ENCODE measurements at places on chromosomes 5 and 9.
A peak's percentile ranks its signal among the peaks of the same experiment; 100 is the strongest.

DNA sequence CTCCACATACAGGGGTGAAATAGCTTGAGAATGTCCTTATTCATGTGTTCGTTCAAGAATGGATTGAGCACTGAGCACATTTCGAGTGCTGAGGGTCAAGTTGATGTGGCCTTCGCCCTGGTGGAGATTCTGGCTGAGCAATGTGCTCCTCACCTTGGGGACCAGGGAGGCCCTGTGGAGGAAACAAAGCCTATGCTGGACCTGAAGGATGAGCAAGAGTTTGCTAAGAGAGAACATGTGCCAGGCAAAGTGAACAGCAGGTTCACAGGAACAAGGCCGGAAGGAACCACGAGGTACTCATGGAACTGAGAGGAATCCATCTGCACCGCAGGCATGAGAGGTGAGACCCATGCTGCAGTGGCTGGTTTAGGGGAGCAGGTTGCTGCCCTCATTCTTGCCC, 102.4 kb downstream of the PSD2 start:
- no peak for DNase-seq

DNA sequence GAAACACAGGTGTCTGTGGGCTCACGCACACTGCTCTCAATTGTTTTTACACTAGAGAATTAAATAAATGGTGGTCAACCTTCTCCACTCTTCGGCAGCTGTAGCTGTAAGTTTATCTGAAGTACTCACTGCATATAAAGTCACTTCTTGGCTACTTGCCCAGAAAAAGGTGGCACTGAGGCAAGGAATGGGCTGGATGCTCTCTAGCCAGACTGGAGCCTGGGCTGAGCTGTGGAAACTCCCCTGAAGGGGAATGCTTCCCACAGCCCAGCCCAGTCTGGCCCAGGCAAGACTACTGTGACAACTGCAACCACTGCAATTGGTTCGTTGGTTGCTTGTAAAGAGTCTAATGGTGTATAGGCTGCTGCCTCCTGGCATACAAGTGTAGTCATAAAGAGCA, 4.5 kb downstream of the LEAP2 start:
- no peak for DNase-seq

- DNase-seq: no peak
These were observed 66.0 kb upstream of the SMIM15 start for GRCh38 chr5:61228229-61228628.

DNA sequence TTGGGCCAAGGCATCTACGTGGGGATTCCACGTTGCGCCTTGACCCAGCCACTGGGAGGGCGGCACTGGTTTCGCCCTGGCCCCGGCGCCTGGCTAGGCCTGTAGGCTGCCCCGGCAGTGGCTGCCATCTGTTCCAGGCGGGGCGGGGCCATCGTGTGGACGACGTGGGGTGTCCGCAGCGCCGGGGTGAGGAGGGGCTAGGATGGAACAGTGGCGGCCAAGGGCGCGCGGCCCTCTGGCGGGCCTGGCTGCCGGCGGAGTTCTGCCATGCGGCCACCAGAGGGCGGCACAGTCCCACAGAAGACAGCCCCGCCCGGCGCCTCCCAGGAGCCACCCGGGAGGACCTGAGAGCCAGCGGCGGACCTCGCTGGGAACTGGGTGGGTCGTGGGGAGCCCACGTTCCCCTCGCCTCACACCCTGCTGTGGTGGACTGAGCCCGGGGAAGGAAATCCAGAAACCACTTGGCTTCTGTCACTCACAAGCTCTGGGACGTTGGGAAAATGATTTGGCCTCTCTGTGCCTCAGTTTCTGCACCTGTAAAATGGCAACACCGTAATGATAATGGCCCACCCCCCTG, 22.6 kb upstream of the RAPGEF1 start:
- peak; percentile 91 for DNase-seq

GRCh38 chr5:83517072-83517687, 45.6 kb downstream of the VCAN start:
- DNase-seq: no peak

GRCh38 chr5:149731332-149731616, 1.2 kb downstream of the PPARGC1B start:
- DNase-seq: peak; percentile 53

GRCh38 chr5:43007246-43007910, 32.7 kb downstream of the ANXA2R start:
- peak; percentile 96 for DNase-seq

GRCh38 chr5:16486711-16487111, 21.1 kb upstream of the ZNF622 start:
- no peak for DNase-seq

- no peak for DNase-seq
These were observed 34.0 kb downstream of the BOD1 start for GRCh38 chr5:173582216-173583111.

DNA sequence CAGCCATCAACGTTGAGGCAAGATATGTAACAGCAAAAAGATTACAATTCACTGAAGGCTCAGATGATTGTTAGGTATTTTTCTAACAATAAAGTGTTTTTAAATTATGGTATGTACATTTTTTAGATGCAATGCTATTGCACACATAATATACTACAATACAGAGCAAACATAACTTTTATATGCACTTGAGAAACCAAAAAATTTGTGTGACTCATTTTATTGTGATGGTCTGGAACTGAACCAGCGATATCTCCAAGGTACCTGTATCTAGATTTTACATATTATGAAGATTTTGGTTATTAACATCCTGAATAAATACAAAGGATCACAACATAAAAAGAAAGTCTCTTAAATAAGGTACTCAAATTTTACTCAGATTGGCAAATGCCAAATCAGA, 41.3 kb downstream of the TBCA start:
- DNase-seq: no peak

DNA sequence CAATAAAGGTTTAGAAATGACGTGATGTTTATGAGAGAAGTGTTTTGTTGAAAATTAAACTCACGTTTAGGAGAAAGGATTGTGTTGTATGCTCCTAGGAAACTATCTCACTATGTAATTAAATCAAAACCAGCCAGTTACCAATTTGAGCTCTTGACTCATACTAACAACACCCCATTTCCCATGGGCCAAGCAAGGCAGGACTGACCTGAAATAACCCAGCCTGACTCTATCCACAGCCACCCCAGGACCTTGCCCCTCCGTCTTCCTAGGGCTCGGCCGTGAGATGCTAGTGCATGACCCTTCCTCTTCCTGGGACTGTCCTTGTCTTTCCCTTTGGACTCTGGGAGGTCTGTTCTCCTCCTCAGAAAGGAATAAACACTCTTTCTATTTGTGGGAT, 16.4 kb downstream of the TLR4 start:
- no peak for DNase-seq

DNA sequence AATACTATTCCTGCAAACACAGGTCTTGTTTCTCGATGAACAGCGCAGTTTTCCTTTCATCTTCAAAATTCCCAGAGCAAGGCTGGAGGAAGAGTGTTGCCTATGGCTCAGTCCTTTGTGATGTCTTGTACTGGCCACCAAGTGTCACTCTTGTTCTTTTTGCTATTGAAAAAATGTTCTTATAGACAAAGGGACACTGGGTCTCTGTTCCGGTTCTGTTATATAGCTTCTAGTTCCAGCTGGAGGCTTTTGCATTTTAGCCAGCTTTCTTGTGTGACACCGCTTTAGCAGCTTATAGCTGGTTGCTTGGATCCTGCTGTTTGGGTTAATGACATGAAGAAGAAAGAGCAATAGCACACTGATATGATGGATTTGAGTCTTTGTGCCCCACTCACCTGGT, 343.7 kb upstream of the KCNN2 start:
- DNase-seq: no peak

- no peak for DNase-seq
These were observed 50.6 kb downstream of the SPIN1 start for GRCh38 chr9:88438811-88439210.

Measured in HAP-1 (cell line).